ENCODE measurements at places on chromosomes 7 and 10. TPM values are rescaled to one million over a fixed set of nuclear protein-coding genes. Genes with fewer than 3 reads are reported as not detected.

Gene PTPRZ1
- total RNA-seq, result not detected

Gene INSYN2A
- 1.4 TPM for total RNA-seq

Gene STEAP1
- 16.0 TPM for total RNA-seq

Gene PRRT4
- total RNA-seq, result 0.54 TPM

Gene MRPS24
- 265 TPM for total RNA-seq

Gene RAPGEF5
- total RNA-seq, result 0.07 TPM

Gene ENTPD1
- total RNA-seq, result 0.02 TPM

Gene CAMK1D
- 5.7 TPM for total RNA-seq

Gene RPEL1
- total RNA-seq, result 0.07 TPM

Gene AGAP6
- total RNA-seq, result 9.9 TPM

Gene CAMK2B
- total RNA-seq, result 0.27 TPM

Gene GPC2
- 0.92 TPM for total RNA-seq

Gene MINPP1
- total RNA-seq, result 26.4 TPM

Gene PAX2
- total RNA-seq, result 0.15 TPM

Gene SPDYE11
- total RNA-seq, result not detected

Gene VWA2
- total RNA-seq, result not detected

Gene DYDC2
- 0.07 TPM for total RNA-seq

Gene FAM237B
- not detected for total RNA-seq

Gene MBL2
- total RNA-seq, result not detected

Gene NFE2L3
- 8.6 TPM for total RNA-seq

Gene MCU
- 40.5 TPM for total RNA-seq

Gene SPDYE9
- total RNA-seq, result not detected

Gene HTR7
- total RNA-seq, result 0.10 TPM

Gene ABCC2
- total RNA-seq, result 164 TPM

Gene TSPAN33
- total RNA-seq, result 6.0 TPM

Gene BHLHA15
- 0.39 TPM for total RNA-seq

Gene BAIAP2L1
- 53.9 TPM for total RNA-seq

Gene GSDME
- 40.2 TPM for total RNA-seq

Gene AGBL3
- total RNA-seq, result 1.1 TPM

Gene CPA5
- not detected for total RNA-seq

Gene ICA1
- 0.90 TPM for total RNA-seq

Gene DDC
- total RNA-seq, result 1.9 TPM

Gene ITIH5
- 0.16 TPM for total RNA-seq

Gene APBB1IP
- total RNA-seq, result 9.1 TPM

Gene GIMAP8
- not detected for total RNA-seq

Gene GPAM
- 5.7 TPM for total RNA-seq

Measured in A549 treated with CORT108297 at 1 μM for 4 hours (cell line).